ENCODE measurements at places on chromosomes 7 and 10.

DNA sequence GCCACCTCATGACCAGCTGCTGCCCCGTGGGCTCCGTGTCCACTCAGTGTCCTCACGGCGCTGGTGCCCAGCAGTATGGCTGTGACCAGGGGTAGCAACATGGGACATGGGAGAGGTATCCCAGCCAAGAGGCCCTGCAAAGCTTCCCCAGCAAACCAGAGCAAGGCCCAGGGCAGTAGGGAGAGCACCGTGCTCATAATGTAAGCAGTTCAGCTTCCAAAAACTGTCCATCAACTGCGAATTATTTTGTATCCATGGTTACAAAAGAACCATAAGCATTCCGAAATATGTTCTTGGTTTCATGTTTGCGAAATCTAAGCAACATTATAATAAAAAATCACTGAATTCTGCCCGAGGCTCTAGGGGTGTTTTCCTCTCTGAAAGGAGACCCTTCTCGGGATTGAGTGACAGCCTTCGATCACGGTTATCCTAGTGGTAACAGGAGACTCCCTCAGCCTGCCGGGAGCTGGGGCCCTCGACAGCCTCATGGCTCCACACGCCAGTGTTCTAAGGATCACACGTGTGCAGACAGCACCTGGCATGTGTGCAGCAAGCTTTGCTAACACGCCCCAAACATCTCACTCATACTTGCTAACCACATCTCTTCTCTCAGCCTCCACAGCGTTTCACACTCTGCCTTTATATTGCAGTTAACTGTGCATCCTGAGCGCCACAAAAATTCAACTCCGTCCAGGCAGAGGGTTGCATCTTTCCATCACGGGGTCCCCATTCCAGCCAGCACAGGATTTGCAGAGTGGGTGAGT, 117.6 kb downstream of the DIP2C start:
- DNase-seq, result no peak

GRCh38 chr10:61669161-61669725, 6.5 kb downstream of the CABCOCO1 start:
- no peak for DNase-seq

- no peak for DNase-seq
Measured at GRCh38 chr10:114262496-114262895, 23.4 kb downstream of the VWA2 start.

DNA sequence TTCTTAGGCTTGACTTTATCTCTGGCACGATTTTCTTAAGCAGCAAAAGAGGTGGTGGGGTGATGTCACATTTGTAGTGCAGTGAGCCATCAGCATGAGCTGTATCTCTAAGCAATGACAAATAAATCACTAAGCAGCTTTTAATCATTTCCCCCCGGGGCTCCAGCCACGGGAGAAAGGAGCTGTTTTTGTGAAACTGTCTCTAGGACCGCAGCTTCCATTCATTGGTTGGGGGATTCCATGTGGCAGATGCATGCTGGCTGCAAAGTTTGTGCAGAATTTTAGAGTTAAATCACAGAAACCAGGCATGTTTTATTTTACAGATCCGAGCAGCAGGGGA, 464 bp downstream of the KIAA1217 start:
- no peak for DNase-seq

GRCh38 chr7:47534322-47535034, 47.4 kb downstream of the TNS3 start:
- DNase-seq, result peak; percentile 81

DNA sequence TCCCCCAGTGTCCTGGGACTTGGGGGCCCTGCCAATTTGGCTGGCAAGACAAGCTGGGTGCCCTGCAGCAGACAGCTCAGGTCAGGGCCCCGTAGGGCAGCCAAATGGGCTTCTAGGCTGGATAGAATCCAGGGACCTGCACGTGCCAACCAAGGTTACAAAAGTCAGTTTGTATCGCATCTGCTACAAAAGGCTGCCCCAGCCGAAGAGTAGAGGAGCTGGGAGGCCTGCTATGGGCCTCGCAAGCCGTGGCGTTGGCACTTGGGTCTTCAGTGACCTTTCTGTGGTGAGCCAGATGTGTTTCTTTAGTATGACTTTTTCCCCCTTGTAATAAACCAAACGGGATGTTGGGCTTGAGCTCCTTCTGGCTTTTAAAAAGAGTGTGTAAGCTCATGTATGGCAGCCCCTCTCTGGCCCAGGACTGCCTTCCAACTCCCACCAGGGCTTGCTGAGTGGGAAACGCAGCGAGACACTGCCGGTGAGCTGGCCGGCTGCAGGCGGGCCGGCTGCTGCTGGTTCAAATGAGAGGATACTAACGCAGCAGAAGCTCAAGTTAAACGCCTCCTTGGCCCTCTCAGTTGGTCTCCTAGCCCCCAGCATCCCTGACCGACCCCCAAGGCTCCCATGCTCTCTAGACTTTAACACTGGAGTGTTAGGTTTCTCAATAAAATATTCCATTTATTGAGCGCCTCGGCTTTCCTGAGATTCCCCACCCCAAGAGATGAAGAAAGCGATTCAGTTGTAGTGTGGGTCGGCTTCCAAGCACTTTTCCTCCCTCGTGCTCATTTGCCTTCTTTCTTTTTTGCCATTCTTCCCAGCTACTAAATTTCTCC, 3.1 kb upstream of the HOXA10 start:
- DNase-seq, result peak; percentile 45

DNA sequence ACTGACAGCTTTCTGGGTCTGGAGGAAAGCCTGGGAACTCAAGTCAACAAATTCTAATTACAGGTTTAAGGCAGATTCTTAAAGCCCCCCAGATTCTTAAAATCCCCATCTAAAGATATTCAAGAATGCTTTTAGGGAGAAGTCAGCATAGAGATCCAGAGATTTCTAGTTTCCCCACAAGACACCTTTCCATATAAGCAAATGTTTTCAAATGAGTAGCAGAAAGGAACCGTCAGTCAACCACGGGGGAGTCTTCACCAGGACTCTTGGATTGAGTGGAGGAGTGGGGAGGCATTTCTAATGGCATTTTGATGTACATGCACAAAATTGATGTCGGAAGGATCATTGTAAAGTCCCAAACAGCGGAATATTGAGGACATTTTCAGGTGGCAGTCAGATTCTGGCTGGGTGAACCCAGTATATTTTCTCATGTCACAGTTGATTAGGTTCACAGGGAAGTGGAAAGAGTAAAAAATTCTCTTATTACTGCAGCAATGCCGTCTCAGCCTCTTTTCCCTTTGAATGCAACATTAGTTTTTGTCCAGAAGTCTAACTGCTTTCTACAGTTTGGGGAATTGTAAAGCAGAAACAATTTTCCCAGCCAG, 191.7 kb upstream of the YAE1 start:
- DNase-seq, result no peak

DNA sequence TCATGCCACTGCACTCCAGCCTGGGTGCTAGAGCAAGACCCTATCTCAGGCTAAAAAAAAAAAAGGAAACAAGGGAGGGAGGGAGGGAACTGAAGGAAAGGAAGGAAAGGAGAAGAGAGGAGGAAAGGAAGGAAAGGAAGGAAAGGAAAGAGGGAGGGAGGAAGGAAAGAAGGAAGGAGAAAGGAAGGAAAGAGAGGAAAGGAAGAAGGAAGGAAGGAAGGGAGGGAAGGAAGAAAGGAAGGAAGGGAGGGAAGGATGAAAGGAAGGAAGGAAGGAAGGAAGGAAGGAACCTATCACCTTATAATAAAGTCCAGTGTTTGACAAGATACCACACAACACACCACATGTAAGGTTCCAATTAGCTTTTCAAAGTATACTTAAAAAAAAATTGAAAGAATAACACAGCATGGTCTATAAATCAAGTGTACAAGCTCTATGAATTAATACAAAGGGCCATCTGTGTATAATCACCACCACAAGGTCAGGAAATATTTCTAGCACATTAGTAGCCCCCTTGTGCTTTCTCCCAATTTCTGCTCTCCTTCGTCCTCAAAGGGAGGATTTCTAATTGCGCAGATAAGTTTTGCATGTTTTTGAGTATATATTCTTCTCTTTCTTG, 26.4 kb downstream of the RNF216 start:
- no peak for DNase-seq

- DNase-seq, result peak; percentile 31
Measured at GRCh38 chr7:22725585-22725984, 1.4 kb upstream of the IL6 start.

DNA sequence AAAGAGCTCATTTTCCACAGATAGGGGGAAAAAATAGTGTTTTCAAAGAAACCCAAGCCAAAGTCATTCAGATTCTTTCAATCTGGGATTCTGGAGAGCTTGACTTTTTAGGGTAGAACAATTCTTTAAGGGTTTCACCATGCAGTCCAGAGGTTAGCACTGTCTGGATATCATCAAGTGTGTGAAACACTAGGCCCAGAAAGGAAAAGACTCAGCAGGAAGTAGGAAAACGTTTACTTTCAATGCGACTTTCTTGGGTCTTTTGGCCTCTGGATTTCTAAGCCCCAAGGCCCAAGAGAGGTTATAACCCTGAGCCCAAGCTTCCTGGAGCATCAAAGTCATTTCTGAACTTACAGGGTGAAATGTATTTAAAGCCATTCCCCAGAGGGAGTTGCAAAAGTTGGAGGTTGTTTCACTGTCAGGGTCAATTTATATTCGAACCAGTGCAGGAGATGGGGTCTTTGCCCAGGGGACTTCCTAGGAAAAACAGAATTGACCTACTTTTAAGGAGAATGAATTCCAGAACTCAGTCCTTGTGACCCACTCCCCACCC, 158.0 kb downstream of the C7orf25 start:
- DNase-seq, result no peak

- DNase-seq, result peak; percentile 76
Measured at GRCh38 chr7:23055582-23056178, 41.8 kb upstream of the HYCC1 start.

- DNase-seq, result peak; percentile 32
Measured at GRCh38 chr10:121886997-121887622, 40.7 kb downstream of the ATE1 start.

DNA sequence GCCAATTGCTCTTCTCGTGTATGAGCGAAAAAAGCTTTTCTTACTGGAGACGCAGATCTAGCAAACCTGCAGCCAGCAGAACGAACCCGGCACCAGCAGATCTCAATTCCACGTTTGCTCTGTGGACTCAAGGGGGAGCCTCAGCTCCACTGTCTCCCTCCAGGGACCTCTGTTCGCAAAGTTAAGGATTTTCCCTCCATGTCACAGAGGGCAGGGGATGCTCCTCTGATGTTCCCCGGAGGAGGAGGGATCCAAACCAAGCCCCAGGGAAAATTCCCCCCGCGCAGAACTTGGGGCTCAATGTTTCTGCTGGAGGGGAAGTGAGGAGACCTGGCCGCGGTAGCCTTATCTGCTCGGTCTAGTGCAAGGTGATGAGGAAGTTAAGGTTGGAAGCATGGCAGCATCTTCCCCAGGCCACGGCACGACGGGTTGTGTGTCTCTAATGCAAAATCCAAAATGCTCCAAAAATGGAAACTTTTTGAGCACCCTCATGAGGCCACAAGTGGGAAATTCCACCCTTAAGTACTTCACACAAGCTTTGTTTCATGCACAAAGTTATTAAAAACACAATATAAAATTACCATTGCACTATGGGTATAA, 9.0 kb downstream of the IQCE start:
- peak; percentile 43 for DNase-seq

DNA sequence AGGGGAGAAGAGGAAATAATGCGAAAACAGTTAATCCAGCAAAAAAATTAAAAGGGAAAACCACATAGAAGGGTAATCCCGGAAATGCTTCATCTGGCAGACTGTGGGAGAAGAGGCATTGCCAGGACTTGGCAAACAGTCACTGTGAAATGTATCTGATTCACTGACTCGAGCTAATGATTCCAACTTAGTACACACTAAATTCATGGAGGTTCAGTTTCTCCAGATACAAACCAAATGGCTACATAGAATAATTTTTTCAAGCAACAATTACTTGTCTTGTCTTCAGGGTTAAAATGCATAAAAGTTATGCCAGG, 36.4 kb downstream of the GDI2 start:
- DNase-seq, result no peak

DNA sequence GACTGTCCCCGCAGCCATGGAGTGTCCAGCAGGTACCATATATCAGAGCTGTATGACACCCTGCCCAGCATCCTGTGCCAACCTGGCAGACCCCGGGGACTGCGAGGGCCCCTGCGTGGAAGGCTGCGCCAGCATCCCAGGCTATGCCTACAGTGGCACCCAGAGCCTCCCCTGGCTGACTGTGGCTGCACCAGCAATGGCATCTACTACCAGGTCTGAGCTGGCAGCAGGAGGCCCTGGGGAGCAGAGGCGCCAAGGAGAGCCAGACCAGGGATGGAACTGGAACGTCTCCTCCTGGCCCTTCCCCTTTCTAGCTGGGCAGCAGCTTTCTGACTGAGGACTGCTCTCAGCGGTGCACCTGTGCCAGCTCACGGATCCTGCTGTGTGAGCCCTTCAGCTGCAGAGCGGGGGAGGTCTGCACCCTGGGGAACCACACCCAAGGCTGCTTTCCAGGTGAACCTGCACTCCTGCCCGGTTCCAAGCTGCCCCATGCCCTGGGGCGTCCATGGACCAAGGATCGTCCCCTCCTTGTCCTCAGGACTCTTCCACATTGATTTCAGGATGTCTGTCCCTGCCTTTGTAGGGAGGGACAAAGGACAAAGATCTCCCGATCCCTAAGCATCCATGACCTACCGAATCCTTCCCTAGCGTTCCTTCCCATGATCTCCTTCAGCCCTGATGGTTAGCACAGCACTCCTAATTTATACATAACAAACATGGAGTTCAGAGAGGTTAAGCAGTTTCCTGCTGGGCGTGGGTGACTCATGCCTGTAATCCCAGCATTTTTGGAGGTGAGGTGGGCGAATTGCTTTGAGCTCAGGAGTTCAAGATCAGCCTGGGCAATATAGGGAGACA, 33.3 kb downstream of the EPHB4 start:
- DNase-seq, result no peak

GRCh38 chr10:76311752-76312636, 880.6 kb downstream of the LRMDA start:
- peak; percentile 56 for DNase-seq

- no peak for DNase-seq
Measured at GRCh38 chr10:60170250-60170649, 219.4 kb downstream of the ANK3 start.

DNA sequence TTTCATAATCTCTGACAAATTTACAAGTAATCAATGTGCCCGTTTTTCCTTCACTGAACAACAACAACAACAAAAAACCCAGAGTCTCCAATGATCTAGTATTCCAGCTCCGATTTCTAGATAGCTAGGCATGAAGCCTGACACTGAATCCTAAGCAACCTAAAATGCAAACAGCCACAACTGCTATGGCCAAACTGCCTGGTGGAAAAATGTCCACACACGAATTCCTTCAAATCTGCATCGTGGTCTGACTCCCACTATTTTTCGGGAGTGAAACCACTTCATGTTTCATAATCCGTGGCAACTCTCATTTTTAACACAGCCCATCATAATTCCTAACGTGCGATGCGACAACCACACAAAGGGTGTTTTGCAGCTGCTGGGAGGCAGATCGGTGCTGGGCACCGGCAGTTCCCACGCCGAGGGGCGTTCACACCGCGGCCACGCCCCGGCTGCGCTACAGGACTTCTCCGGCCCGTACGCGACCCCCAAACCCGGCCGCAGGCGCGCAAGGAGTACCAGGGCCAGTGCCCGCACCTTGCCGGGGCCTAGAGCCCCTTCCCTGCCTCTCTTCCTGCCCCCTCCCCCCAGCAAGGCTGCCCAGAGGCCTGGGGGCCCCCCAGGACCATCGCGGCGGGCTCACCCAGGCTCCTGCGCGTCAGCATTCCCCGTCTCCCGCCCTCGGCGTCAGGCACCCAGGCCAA, 814 bp downstream of the RUFY2 start:
- peak; percentile 56 for DNase-seq

Measured in SW480 (cell line).